HCEC 1CT (cell line): ENCODE measurements at places on chromosomes 1 and 21.

DNA sequence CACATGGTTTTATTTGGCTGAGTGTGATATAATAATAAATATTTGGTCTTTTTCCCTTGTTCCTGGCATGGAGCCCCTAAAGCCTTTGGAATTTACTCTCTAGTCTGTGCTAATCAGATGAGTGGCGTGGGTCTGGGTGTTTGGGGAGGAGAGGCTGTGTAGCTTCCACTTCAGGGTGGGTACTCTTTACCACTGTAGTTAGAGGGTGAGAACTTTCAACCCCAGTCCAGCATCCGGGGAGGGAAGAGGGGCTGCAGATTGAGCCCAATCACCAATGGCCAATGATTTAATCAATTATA lies 20.0 kb downstream of the USP25 start:
- DNase-seq, result no peak

- no peak for DNase-seq
Observed at GRCh38 chr1:21472861-21473260, 32.9 kb downstream of the NBPF3 start.

DNA sequence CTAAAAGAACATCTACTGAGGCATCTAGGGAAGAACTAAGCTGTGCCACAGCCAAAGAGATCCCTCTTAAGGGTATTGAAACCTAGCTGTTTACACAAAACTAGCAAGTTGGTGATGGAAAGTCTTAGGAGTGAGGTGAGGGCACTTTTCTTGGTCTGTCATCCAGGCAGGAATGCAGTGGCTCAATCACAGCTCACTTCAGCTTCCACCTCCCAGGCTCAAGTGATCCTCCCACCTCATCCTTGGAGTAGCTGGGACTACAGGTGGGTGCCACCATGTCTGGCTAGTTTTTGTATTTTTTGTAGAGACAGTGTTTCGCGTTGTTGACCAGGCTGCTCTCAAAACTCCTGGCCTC lies 2.4 kb downstream of the PLEKHO1 start:
- DNase-seq, result no peak

DNA sequence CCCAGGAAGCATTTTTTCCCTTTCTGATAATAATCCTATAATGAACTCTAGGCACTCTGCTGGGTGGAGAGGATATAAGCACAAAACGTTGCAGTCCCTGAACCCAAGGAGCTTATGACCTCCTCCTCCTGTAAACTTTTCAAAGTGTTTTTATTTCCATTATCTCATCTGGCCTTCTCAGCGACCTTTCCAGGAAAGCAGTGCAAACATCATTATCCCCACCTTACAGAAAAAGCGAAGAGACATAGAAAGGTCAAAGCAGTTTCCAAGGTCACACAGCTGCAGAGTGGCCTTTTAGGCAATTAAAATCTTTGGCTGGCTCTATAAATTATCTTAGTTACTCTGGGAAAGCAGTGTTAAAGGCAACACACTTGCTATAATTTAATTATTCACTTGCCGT lies 63.8 kb downstream of the OLFML3 start:
- DNase-seq, result no peak

GRCh38 chr1:152926091-152926490 lies 17.7 kb downstream of the IVL start:
- DNase-seq, result peak; percentile 35

- DNase-seq, result no peak
Observed at GRCh38 chr1:233326811-233327650, 493 bp upstream of the MAP3K21 start.

- DNase-seq, result no peak
Observed at GRCh38 chr1:164256456-164256855, 302.5 kb upstream of the PBX1 start.

- DNase-seq, result peak; percentile 70
Observed at GRCh38 chr1:66331658-66332547, 202.1 kb upstream of the SGIP1 start.

DNA sequence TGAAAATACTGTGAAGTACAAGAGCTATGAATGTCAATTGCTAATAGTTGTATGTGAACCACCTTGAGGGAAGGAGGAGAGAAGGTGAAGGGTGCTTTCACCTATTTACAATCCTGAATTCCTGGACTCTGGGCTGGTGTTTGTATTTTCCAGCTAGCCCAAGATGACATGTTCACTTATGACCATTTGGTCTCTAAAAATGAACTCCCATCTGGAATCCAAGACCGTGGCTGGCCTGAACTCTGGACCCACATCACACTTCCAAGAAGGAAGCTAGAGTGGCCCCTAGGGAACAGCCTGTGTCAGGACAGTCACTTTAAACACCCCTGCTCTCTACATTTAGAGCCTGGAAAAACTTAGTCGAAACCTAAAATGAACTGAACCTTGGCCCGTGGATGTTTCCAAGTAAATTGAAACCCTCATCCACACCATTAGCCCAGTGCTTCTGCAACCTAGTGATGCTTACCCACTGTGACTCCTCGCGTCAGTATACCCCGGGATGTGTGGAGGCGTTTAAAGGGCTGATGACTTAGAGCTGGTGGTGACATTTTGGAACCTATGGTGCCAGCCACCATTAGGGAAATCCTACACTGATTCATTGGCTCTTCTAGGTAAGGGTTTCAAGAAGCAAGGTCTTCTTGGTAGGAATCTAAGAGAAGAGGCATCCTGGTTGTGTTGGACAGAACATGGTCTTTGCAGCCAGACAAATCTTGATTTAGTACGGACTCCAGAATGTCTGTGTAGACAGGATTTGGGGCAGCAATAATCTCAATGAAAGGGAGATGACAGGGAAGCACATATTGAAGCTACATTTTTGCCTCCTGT lies 171.5 kb upstream of the IRF2BP2 start:
- no peak for DNase-seq

DNA sequence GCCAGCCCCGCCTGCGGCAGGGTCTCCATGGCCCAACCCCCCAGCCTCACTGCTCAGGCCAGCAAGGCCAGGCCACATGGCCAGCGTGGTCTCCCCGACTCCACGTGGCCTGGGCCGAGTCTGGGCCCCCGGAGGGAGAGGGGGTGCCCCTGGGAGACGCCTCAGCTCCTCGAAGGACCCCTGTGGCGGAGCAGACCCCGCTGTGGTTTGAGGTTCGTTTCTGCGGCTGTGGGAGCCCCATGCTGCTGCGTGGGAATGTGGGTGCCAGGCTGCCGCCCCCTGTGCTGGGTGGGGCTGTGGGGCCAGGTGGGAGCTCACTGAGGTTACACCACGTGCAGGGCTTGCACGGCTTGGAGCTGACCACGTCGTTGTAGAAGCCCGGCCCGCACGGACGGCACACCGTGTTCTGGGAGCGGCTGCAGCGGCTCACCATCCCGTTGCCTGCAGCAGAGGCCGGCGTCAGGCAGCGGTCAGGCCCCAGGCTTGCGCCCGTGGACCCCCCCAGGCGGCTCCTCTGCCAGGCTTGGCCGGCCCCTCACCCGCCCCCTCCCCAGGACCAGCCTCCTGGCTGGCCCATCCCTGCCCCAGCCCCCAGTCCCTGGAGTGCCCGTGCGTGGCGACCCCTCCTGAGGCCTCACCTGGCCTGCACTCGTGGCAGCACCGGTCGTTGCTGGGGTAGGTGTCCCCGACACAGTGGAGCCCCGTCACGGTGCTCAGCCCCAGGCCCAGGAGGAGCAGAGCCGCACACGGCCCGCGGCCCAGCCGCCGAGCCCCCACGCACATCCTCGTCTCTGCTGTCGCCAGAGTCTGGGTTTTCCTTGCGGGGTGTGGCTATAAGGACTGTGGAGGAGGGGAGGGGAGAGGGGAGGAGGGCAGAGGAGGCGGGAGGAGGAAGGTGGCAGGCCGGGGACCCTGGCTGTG lies at the start of gene TNFRSF4:
Gene TNFRSF4, minus strand, starts transcription at position 809 of the 921 bp plus-strand sequence. Its CDS starts 26 bp downstream, at position 783.
- no peak for DNase-seq

GRCh38 chr1:10932088-10932487 lies 80.4 kb upstream of the TARDBP start:
- no peak for DNase-seq

DNA sequence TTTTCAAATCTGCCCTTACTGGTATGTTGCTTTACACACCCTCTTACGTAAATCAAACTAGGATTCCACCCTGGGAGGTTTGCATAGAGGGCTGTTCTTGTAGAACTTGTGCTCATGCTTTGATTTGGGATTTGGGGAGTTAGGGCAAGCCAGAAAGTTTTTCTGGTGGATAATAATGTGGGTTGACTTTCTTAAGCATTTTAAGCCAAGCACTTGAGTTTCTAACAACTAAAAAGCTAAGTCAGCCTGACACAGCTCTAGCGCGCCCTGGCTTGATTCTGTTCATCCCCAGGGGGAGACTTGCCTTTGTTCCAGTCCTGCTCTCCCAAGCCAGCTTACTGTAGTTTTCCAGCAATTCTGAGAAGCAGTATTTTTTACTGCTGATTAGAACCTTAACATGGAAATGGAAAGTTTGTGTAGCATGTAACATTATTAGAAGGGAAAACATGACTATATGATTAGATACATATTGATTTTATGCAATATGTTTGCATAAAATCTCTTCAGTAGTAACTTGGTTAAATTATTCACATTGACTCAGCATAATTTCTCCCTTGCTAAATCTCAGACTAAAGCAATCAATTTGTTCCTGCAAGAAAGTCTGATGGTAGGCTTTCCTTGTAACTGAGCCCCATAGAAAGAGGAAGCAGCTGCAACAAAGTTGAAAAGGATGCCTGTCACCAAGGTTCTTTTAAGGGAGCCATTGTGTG lies 11.0 kb upstream of the PGD start:
- peak; percentile 3 for DNase-seq

GRCh38 chr21:33007747-33008146 lies 18.0 kb upstream of the OLIG2 start:
- DNase-seq, result no peak

DNA sequence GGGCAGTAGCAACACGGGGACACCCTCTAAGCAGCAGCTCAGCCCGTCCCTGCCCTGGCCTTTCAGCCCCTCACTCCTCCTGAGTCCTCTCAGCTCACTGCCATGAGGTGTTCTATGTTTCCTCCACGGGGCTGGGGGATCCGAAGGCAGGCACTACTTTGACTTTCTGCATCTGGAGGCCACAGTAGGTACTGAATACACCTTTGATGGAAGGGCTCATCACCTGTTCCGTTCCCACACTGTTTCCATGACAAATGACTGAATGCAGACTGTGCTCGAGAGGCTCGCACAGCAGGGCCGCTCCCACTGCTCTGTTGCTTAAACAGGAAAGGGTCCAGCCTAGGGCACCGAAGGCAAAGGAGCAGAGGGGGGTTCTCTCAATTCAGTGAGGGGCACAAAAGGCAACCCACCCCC lies 77.6 kb upstream of the DNAH14 start:
- DNase-seq, result no peak

DNA sequence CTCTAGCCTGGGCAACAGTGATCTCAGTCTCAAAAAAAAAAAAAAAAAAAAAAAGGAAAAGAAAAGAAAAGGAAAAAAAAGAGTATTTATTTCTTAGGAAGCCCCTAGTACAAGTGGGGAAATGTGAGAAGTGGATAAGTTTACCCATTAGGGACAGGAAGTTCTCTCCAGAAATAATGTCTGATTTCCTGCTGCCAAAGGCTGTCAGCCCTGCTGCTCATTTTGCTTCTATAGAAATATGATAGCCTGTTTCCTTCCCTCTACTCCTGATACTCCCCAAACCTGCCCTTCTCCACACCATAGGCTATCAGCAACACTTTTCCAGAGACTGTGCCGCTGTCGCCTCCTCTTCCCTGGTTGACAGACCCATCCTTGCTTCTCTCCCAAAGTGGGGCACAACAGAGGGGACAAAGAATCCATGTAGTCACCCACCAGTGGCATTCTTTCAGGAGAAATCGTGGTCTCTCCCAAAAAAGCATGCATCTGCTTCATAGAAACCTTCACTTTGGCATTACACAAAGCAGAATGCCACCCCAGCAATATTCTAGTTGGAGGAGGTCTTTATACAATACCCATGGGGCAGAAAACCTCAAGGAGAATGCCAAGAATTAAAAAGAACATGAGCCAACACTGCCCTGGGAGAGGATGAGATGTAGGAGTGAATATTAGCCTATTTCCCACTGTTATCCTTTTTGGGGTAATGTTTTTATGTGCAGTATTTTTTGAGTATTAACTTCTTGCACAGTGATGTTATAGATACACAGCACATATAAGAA lies 166.3 kb upstream of the NR5A2 start:
- DNase-seq, result no peak

DNA sequence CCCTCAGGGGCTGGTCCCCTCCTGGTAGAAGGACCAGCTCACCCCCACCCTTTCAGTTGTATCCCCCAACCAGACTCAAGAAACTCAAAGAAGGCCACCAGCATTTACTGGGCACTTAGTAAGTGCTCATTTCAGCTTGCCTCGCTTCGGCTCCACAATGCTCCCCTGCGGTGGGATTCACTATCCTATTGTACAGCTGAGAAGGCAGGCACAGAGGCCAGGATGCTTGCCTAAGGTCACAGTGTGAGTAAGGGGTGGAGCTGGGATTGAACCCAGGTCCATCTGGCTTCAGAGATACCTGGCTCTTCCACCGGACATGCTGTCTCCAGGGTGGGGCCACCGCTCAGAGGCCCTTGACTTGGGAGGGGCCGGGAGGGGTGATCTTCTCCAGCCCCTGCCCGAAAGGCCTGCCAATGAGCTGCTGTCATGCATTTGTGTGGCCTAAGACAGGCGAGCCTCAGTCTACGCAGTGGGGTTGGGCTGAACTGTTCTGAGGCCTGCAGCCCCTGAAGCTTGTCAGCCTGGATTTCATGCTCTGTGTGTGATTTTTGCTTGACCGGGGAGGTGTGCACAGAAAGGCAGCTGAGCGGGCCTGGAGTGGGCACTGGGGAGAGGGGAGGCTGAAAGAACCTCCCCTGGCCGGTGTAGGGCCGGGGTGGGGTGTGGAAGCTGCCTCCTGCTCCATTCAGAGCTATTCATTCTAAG lies 48.1 kb downstream of the DMRTB1 start:
- no peak for DNase-seq

GRCh38 chr1:178933105-178933561 lies 62.3 kb upstream of the ANGPTL1 start:
- DNase-seq, result no peak

- peak; percentile 49 for DNase-seq
Observed at GRCh38 chr1:89633800-89634625, 1.1 kb downstream of the LRRC8C start.

- no peak for DNase-seq
Observed at GRCh38 chr1:92881391-92881790, 49.6 kb downstream of the RPL5 start.

DNA sequence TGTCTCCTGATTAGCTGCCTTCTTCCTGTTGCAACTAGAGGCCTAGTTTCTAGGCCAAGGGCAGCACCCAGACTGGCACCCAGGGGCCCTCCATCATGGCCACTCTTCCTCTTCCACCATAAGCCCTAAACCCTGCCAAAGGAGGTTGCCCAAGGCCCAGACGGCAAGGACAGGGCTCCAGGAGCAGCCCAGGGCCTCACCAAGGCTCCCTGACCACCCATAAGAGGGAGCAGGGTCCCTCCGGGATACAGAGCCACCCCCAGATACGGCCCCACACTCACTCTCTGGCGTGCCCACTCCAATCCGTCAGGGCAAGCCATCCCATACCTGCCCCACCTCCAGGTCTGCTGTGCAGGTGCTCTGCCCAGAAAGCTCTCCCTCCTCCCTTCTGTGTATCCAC lies 79.9 kb downstream of the ITPKB start:
- no peak for DNase-seq

DNA sequence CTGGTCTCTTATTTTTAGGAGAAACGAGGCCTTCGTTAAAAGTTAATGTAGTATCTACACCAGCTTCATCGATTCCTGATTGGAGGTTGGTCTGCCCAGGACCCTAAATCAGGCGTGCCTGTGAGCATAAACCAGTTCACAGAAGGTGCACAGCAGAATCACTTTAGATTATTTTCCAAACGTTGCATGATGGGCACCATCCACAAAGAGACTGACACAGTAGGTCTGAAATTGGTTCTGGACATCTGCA lies 256 bp upstream of the TARBP1 start:
- DNase-seq, result no peak
